Mammary epithelial cell (primary cell): ENCODE measurements at places on chromosomes 3 and 15. TPM values are rescaled to one million over a fixed set of nuclear protein-coding genes. Genes with fewer than 3 reads are reported as not detected.

The RTP3 gene
- total RNA-seq: not detected

The GOLGA6B gene
- total RNA-seq: not detected in 2 replicates

The IQCF5 gene
- not detected in 2 replicates for total RNA-seq

The EFCAB12 gene
- total RNA-seq: 0.27 and 0.99 TPM in 2 replicates

The DAZL gene
- total RNA-seq: not detected in 2 replicates

The TUSC7 gene
- total RNA-seq: not detected

The SERP1 gene
- total RNA-seq: 95.2 and 175 TPM in 2 replicates

The NAALADL2 gene
- 0.73 and 0.86 TPM in 2 replicates for total RNA-seq

The TRIM59 gene
- 15.0 and 15.2 TPM in 2 replicates for total RNA-seq
